ENCODE measurements at places on chromosomes 5 and 9.

DNA sequence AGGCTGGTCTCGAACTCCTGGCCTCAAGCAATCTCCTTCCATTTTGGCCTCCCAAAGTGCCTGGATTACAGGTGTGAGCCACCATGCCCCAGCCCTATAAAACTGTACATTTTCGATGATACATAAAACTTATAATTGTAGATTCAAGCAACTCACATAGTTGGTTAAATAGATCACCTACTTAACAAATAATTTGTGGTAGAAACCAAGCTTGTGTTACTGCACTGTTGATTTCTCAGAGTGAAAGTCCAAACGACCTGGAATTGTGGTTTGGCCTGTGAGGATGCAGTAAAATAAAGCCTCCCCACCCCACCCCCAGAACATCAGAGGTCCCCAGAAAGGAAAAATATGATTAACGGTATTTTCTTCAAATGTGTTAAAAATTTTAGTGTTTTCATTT, 92.7 kb downstream of the TRIO start:
- no peak for DNase-seq

DNA sequence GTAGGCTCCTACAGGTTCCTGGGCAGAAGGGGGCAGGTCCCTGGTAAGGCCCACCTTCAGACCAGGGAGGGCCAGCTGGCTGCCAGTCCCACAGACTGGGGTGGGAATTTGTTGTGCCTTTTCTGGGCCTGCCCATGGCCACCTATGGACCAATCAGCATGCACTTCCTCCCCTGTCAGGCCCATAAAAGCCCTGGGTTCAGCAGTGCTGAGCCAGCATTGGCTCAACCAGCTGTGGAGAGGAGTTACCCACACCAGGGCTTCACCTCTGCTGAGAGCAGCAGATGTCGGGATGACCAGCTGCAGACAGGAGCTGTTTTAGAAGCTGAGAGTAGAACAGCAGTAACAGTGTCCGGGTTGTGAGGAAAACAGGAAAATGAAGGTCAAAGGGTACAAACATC, 373.4 kb upstream of the ACO1 start:
- no peak for DNase-seq

DNA sequence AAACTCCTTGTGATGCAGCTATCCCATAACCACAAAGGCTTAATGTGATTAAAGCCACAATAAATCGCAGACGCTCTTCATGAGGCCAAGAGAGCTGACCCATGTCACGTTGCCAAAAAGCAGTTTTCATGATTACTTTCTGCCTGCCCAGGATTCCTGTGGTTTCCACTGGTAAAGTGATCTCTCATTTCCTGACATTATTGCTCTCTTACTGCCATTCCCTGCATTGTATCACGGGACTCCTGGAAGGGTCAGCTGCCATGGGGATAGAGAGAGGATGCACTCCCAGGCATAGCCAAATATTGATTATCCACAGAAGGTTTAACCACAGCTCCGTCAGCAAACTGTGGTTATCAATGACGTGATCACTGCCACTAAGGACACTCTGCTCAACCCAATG, 103.8 kb upstream of the SLC1A3 start:
- peak; percentile 24 for DNase-seq

GRCh38 chr9:1042466-1042865, 7.7 kb upstream of the DMRT2 start:
- DNase-seq = no peak

DNA sequence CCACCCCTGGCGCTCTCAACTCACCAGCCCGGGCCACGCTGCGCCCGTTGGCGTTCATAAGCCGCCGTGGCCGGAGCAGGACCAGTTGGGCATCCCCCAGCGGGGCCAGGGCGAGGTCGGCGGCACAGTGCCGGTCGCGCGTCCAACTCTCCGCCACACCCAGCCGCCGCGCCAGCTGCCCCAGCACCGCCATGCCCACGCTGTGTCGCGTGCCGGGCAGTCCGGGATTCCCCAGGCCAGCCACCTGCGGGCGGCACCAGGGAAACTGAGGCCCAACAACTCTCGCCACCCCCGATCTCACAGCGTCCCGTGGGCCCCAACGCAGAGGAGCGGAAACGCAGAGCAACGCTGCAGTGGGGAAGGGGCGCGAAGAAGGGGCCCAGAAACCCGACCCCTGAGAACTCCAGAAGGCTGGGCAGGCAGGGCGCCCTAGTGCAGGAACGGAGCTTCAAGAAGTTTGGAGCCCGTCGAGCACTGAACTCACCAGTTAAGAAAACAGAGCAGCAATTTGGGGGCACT, 453 bp downstream of the PTRH1 start:
- DNase-seq = no peak

- DNase-seq = no peak
Observed at GRCh38 chr9:98903961-98904411, 39.7 kb upstream of the COL15A1 start.

GRCh38 chr9:98444601-98445000, 189.2 kb upstream of the TBC1D2 start:
- no peak for DNase-seq

DNA sequence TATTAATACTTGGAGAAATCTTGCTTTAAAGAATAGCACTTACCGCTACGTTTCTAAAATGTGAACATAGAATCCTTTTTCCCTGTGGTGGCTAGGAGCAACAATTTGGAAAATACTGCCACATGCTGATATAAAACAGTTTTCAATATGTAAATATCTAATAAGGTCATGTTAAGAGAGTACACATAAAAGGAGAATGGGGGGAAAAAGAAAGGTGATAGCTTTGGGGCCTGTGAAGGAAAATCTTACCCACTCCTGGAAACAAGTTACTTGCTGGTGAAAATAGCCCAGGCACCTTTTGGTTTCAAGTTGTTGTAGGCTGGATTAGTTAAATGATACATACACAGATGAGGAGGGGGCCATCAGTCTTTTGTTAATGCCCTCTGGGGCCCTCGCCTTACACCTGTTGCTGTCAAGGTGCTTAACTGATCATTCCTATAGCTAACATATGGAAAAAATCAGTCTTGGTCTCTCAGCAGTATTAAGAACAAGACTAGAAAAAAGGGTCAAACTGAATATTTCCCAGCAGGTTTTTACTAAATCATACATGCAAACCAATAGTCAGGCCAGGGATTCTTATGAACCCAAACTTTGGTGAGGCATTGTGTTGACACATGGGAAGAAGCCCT, 24.1 kb downstream of the FYB1 start:
- DNase-seq = no peak

- no peak for DNase-seq
Observed at GRCh38 chr9:28668158-28668557, 1094.9 kb upstream of the C9orf72 start.

GRCh38 chr5:35665096-35665495, 47.4 kb downstream of the SPEF2 start:
- no peak for DNase-seq

DNA sequence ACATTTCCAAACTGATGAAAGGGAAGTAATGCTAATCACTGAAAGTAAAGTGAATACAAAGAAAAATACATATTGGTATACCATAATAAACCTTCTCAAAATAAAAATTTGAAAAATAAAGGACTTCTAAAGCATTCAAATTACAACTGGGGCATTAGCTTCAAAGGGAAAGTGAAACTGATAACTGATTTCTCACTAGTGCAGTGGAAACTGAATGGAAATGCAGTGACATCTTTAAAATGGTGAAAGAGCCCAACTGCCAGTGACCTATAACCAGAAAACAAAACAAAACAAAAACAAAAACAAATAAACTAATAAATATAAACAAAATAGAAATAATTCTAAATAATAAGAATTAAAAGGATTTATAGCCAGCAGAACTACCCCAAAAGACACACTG, 297.5 kb upstream of the GRIN3A start:
- no peak for DNase-seq

- no peak for DNase-seq
Observed at GRCh38 chr5:1919209-1919566, 36.5 kb upstream of the IRX4 start.

GRCh38 chr5:166595274-166595951, 1696.0 kb upstream of the WWC1 start:
- DNase-seq = no peak

- no peak for DNase-seq
Observed at GRCh38 chr9:121141706-121142105, 60.0 kb downstream of the RAB14 start.

DNA sequence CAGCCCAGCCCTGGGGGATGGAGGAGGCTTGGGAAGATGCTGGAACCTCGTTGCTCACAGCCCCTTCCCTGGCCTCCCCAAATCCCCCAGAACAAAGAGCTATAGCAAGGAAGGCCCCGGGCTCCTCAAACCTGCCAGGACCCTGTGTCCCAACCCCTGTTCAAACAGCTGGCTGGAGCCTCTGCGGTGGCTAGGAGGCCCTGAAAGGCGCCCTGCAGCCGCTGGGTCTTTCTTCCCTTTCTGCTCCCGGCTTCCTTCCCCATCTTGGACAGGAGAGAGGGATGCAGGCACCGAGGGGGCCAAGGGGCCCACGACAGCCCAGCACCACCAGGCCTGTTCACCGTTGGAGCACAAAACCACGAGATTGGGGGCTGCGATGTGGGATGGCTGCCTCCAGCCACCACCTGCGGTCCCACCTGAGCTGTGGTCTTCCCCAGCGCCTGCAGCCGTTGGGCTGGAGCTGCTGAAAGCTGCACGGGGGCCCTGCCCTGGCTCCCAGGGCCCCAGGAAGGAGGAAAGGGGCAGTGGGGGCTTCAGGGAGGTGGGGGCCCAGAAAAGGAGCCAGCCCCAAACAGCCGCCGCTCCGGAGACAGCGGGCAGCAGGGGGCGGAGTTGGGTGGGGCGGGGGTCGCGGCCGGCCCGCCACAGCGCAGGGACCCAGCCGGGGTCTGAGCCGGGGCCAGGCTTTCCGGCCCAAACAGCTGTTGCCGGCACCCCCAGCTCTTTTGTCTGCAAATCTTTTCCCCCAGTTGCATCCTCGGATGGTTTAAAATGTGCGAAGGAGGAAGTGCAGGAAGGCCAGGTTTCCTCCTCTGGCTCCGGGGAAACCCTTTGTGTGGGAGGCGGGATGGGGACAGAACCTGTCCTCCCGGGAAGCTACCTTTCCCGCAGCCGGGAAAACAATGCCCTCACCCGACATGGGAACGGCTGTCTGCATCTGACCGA, 16.1 kb downstream of the NOTCH1 start:
- no peak for DNase-seq

- no peak for DNase-seq
Observed at GRCh38 chr5:167269146-167269545, 1022.3 kb upstream of the WWC1 start.

- DNase-seq = peak; percentile 44
Observed at GRCh38 chr5:178234750-178235587, 2.4 kb upstream of the PHYKPL start.

GRCh38 chr5:65055938-65056337, 287.2 kb downstream of the CWC27 start:
- no peak for DNase-seq

DNA sequence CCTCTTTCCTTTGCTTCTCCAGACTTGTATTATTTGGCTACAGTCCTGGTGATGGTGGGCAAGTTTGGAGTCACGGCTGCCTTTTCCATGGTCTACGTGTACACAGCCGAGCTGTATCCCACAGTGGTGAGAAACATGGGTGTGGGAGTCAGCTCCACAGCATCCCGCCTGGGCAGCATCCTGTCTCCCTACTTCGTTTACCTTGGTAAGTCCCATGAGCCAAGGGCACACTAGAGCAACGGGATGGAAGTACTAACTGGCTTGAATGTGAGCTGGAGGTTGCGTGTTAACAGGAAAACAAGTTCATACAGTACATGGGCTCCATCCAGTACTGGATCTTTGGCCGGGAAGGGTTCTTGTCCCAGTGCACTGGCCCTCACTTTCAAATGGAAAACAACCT, 22.9 kb downstream of the SLC22A5 start:
- no peak for DNase-seq

- no peak for DNase-seq
Observed at GRCh38 chr5:98428806-98429205, 344.7 kb upstream of the RGMB start.

GRCh38 chr9:126690431-126691051, 76.8 kb downstream of the LMX1B start:
- peak; percentile 2 for DNase-seq

DNA sequence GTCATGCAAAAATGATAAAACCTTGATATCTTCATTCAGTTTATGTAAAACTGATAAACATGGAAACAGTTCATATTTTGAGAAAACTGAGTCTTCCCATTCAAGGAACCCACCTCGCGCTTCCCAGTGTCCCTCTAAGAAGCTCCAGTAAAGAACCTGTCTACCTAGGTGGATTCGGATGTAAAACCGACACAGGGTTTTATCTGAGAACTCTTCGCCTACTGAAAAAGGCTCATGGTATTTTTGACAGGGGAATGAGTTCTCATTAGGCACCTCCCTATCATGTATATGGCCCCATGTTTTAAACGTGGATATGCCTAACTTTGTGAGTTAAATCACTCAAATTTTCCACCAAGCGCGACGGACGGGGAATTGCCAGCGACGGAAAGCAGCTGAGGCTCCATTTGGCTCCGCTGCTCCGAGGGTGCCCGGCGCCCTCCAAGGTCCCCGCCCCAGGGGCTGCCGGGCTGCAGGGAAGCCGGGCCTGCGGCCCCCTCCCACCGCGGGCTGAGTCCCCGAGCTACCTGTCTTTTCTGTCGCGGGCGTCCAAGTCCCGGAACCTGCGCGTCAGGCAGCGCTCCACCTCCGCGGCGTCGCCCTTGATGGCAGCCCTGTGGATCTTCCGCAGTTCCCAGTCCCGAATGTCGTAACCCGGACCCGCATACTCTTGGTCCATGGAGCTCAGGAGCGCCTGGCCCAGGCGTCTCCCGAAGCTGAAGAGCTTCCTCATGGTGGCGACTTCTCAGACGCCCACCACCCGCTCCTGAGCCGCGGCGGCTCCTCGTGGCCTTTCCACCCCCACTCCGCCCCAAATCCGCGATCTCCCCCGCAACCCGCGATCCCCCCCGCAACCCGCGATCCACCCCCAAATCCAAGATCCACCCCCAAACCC, 594 bp downstream of the ANKRD18A start:
- DNase-seq = no peak

- no peak for DNase-seq
Observed at GRCh38 chr9:103649086-103649485, 445.0 kb upstream of the SMC2 start.

- no peak for DNase-seq
Observed at GRCh38 chr5:66222455-66222854, 78.4 kb downstream of the SREK1 start.

DNA sequence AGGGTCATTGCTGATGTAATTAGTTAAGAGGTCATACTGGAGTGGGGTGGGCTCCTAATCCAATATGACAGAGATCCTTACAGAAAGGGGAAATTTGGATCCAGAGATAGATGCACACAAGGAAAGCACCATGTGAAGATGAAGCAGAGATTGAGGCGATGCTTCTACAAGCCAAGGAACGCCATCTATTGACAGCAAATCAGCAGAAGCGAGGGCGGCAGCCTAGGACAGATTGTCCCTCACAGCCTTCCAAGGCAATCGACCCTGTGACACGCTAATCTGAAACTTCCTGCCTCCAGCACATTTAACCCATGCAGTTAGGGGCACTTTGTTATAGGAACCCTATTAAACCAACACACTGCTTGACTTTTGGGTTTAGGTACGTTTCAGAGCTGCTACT, 285.1 kb upstream of the DAP start:
- no peak for DNase-seq

DNA sequence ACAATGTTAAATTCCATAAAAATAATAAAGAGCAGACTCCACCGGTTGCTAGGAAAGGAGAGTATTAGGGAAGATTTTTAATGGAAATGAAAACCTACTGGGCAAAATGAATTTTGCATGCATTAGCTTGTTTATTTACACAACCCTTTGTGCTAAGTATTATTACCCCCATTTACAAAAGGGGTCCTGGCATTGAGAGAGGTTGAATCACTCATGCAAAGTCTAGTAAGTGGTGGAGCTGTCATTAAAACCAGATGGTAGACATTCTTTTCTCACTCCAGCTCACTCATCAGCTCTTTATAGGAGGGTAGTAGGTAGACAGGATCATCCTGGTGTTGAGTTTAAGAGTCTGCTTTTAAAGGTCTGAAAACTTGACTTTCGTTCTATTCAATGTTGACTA, 395.1 kb downstream of the PLK2 start:
- no peak for DNase-seq

Measured in amniotic stem cell (primary cell).